ENCODE measurements at places on chromosomes 2 and 18.

DNA sequence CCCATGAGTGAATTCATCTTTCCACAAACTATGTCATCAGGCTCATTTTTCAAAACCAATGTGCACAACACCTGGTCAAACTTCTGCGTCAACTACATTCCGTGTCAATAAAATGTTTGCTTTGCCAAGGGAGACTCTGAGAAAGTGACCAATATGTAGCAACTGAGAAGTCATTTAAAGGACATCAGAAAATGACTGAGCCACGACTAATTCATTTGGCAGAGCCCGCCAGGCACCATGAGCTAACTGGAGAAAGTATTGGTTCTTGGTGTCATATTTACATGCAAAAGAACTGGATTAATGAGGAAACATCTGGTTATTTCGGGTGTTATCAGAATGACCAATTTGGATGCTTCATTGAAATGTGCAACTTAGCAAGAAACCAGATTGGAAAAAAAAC is 7.2 kb downstream of the RND3 start:
- DNase-seq, result no peak

DNA sequence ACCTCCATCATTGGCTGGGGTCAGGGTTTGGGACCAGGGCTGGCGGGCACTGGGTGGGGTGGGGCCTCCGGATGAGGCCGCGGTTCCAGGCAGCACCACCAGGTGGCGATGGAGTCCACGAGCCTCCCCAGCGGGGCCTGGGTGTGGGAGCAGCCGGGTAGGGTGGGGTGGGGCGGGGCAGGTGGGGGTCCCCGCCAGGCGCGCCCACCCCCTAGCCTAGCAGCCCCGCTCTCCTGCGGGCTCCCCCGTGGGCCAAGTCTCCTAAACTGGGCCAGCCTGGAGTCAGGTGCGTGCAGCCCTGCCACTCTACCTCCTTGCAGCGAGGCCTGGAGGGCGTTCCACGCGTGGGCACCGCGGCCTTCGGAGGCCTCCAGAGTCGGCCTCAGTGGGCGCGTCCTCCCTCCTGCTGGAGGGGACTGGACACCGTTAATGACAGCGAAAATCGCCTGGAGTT is 187.5 kb downstream of the TWIST2 start:
- peak; percentile 54 for DNase-seq

GRCh38 chr2:163467251-163467630 is 268.6 kb downstream of the FIGN start:
- no peak for DNase-seq

- DNase-seq, result no peak
Measured at GRCh38 chr2:164734196-164734595, 107.4 kb downstream of the COBLL1 start.

DNA sequence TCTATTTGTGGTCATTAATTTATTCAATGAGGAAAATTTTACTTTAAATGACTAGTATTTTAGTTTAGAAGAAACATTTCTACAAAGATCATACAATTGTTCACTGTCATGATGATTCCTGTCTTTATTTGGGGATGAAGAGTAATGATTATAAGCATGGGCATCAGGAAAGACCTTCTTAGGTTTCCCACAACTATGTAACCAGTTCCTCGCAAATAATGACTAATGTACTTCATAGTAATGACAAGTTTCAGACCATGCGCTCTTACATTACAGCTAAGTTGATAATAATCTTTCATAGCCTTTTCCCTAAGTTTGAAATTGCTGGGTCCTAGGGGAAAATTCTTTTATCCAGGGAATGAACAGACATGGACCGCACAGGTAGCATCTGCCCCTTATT is 90.5 kb downstream of the MYO5B start:
- DNase-seq, result no peak

DNA sequence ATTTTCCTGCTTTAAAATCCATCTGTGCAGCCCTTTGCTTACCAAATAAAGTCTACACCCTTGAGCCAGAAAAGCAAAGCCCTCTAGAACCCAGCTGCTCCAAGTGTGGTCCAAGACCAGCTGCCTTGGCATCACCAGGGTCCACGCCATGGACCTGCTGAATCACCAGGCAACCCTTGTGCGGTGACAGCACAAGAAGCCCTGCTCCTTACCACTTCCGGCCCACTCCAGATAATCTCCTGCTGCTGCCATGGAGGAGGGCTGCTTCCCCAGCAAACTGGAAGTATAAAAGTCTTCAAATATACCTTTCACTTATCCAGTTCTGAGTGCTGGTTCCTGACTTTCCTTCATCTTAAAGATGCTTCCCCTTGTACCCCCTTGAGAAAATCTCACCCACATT is 106.0 kb upstream of the PKDCC start:
- no peak for DNase-seq

DNA sequence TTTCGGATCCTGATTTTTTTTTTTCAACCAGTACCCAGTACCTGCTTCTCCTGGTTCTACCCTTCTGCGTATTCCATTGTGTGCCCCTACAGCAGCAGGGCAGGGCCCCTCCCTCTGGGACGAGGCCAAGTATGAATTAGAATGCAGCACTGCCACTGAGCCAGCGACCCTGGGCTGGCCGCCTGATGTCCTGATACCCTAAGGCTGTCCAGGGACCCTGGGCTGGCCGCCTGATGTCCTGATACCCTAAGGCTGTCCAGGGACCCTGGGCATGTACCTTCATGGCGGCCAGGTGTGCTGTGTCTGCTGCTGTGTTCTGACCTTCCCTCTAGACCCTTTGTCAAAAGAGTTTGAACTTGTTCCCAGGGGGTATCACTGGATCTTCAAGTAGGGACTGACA is 42.9 kb downstream of the CABLES1 start:
- DNase-seq, result no peak

GRCh38 chr2:223626716-223627115 is 24.6 kb upstream of the SCG2 start:
- no peak for DNase-seq

DNA sequence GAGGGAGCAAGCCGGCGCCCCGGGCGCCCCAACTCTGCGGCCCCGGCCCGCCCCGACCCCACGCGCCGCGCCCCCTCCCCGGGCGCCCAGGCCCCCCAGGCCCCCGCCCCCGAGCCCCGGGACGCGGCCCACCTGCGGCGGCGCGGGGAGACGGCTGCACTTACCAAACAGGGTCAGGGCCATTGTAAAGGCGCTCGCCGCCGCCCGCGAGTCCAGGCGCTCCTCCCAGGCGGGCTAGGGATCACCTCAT is 526 bp downstream of the CHN1 start:
- DNase-seq, result no peak

DNA sequence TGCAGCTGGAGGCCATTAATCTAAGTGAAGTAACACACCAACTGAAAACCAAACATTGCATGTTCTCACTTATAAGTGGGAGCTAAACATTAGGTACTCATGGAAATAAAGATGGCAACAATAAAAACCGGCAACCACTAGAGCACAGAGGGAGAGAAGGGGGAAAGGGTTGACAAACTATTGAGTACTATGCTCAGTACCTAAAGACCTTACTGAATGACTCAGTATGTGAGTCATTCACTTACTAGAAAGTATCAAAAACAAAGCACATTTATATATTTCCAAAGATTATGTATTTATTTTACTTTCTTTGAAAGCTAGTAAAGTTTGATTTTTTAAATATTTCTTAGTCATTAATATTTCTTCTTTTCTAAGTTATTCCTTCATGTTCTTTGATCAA is 48.9 kb downstream of the ZNF385B start:
- DNase-seq, result no peak

- no peak for DNase-seq
Measured at GRCh38 chr18:56789004-56789888, 138.1 kb downstream of the WDR7 start.

- DNase-seq, result no peak
Measured at GRCh38 chr2:45182667-45183295, 173.5 kb upstream of the SIX2 start.

DNA sequence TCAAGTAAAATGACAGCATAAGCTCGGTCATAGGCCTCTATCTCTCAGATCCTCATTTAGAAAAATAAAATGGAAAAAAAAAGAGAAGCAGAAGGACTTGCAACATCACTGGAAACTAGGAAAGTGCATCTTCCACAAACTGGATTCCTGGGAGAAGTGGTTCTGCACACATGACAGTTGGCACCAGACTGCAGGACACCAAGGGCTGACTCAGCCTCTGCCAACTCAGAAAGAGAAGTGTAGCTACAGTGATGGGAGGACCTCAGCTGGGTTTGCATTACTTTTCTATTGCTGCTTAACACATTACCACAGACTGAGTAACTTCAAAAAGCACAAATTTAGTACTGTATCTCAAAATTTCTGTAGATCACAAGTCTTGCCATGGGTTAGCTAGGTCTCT is 409.5 kb upstream of the GCFC2 start:
- no peak for DNase-seq

- DNase-seq, result no peak
Measured at GRCh38 chr18:77057006-77057395, 75.6 kb downstream of the MBP start.

Data from stimulated activated CD4-positive, alpha-beta T cell treated with anti-CD3 and anti-CD28 coated beads, Interleukin-1b, Interleukin-23, amount 100 ng/mL, for 1 hour (primary cell).